ENCODE measurements at places on chromosomes 12 and 14. TPM values are rescaled to one million over a fixed set of nuclear protein-coding genes. Genes with fewer than 3 reads are reported as not detected.

MAP3K9 gene
- total RNA-seq = 14.4 TPM

CISTR gene
- not detected for total RNA-seq

DNA sequence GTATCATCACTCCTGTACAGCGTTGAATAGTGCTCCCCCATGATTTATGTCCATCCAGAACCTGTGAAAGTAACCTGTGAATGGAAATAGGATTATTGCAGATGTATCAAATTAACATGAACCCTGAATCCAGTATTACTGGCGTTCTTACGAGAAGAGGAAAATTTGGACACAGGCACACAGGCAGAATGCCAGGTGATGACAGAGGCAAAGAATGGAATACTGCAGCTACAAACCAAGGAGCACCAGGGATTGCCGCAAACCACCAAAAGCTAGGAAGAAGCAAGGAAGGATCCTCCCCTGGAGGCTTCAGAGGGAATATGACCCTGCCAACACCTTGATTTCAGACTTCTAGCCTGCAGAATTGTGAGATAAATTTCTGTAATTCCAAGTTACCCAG, 113.5 kb upstream of the EGLN3 start:
- DNase-seq = peak; percentile 32

DNA sequence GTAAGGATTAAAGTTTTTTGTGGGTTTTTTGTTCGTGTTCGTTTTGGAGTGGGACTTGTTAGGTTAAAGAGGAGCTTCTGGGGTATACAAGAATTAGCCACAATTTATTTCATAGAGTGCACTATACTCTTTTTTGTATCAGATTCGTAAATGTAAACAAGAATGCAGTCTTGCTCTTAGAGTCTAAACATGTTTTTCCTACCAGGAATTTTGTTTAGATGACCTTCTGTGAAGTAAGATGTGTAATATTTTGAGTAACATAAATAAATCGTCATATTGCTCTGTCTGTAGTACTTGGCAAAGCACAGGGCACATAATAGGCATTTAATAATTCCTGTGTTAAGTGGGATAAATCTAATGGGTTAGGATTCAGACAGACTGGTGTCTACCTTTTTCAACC, 9.6 kb downstream of the CNOT2 start:
- DNase-seq = no peak

OLR1 gene
- 0.87 TPM for total RNA-seq

GRCh38 chr14:104865631-104866441, 768 bp downstream of the CEP170B start:
- DNase-seq = peak; percentile 32

- DNase-seq = no peak
Observed at GRCh38 chr14:100775831-100776591, 49.3 kb downstream of the DLK1 start.

- no peak for DNase-seq
Observed at GRCh38 chr12:100185361-100185894, 15.2 kb upstream of the ACTR6 start.
